ENCODE measurements at places on chromosomes 13 and 19.

DNA sequence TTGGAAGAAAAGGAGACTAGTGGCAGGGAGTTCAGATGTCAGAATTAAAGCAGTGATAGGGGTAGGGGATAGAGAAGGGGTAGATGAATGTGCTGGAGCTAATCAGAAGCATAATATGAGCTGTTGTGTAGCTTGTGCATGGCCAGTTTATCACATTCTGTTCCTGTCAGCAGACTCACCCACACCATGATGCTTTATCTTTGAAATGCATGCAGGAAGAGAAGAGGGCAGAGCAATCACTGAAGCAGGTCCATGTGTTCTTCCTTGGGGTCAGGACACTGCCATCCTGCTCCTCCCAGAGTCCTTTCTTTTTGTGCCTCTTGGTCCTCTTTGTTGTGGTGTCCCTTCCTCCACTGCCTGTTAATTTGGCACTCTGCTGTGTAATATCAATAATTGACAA lies 5.8 kb downstream of the CHAMP1 start:
- DNase-seq = no peak

DNA sequence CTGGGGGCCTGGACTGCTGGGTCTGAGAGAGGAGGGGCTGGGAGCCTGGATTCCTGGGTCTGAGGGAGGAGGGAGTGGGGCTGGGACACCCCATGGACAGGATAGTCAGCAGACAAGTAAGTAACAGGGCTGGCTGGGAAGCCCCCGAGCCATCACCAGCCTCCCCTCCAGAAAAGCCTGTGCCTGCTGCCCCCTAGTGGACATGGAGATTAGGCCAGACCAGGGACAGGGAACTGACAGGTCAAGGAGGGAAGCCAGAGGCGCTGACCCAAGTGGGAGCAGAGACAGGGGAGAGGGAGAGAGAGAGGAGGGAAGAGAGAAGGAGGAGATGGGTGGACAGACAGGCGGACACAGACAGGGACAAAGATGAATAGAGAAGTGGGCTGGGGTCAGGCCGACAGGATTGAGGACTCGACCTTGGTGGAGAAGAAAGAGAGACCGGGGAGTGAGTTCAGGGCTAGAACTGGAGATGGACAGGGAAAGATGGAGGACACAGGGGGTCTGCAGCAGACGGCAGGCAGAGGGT lies 6.7 kb upstream of the ERFL start:
- DNase-seq = peak; percentile 69

- no peak for DNase-seq
Observed at GRCh38 chr19:28700176-28700575, 512.8 kb downstream of the UQCRFS1 start.

DNA sequence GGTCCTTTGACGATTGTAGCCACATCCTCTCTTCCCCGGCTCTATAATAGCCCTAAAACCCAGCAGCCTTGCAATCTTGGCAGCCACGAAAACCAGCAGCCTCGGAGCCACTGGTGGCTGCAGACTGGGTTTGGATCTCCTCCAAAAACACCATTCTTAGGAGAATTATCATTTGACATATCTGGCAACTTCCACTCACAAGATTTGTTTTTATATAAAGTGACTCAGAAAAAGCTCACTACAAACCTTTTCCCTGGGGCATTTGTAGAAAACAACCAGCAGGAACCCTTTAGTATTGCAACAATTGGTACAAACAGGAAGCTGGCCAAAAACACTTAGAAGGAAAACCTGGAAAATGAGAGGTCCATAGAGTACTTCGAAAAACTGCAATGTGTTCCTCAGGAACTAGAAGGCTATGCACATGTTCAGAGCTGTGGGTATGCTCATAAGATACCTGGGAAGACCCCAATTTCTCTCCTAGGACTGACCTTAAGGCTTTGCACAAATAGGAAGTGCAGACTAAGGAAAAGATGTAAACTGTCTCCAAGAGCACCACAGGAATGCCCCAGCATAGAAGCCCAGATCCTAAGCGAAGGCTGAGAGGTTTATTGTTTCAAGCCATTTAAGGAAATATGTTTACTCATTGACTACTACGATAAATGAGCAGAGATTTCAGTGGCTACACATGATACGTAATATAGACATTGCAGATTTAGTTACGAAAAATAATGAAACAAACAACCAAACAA lies 71.2 kb downstream of the MYO16 start:
- no peak for DNase-seq

DNA sequence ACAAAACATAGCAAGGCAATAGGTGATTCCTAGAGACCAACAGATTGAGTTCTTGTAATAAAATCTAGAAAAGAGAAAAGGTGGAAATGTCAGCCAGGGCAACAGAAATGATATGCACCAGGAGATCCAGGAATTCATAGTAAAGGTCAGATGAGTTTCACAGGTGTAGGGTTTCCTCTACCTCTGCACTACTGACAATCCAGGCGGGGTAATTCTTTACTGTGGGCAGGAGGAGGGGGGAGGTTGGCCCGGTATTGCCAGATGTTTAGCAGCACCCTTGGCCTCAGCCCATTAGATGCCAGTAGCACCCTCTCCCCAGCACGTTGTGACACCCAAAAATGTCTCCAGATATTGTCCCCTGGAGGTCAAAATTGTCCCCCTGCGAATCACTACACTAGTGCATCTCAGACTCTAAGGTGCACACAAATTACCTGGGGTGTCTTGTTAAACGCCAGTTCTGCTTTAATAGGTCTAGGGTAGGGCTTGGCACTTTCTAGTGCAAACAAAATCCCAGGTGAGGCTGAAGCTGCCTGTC lies 3.5 kb upstream of the UBAC2 start:
- DNase-seq = no peak

- DNase-seq = no peak
Observed at GRCh38 chr13:67223742-67224141, 6.4 kb downstream of the PCDH9 start.

- peak; percentile 67 for DNase-seq
Observed at GRCh38 chr19:18290302-18291018, 9.0 kb upstream of the JUND start.

DNA sequence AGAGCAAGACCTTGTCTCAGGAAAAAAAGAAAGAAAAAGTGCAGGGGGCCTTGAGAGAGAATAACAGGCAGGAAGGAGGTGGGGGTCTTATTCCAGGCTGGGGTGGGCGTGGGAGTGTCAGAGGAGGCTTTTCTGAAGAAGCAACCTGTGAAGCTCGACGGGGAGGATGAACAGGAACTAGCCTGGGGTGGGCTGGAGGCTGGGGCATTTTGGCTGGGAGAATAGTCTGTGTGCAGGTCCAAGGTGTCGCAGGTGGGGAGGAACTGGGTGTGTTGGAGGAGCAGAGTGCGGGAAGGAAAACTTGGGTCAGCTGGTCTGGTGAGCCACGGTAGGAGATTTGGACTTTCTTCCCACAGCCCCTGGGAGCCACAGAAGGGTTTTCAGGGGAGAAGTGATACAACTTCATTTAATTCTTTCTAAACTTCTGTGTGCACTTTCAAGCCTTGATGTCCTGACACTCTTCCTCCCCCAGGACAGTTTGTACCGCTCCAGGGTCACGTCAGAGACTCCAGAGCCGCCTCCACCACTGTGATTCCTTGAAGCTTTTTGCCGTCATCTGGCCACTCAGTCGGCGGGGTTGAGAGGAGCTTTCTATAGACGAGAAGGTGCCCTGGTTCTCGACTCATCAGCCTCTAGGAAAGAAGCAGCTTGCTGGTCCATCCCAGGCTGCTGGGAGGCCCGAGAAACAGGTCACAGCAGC lies 138.7 kb downstream of the SIPA1L3 start:
- DNase-seq = no peak

DNA sequence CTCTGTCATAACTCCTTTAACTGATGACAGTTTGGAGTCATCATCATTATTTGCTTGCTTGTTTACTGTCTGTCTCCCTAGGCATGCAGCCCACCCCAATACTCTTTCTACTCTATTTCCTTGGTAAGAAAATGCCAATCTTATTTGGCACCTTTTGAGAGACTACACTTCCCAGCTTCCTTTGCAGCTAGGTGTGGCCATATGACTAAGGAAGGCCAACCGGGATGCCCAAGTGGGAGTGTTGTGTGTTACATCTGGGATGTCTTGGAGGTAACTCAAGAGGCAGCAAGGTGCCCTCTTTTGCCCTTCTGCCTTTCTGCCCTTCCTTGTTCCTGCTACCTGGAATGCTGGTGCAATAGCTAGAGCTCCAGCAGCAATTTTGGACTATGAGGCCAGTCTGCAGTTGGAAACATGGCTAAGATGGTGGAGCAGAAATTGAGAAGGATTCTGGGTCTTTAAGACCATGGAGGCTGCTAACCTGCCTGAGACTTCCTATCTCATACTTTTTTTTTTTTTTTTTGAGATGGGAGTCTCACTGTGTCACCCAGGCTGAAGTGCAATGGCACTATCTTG lies 27.5 kb downstream of the C19orf81 start:
- DNase-seq = no peak

DNA sequence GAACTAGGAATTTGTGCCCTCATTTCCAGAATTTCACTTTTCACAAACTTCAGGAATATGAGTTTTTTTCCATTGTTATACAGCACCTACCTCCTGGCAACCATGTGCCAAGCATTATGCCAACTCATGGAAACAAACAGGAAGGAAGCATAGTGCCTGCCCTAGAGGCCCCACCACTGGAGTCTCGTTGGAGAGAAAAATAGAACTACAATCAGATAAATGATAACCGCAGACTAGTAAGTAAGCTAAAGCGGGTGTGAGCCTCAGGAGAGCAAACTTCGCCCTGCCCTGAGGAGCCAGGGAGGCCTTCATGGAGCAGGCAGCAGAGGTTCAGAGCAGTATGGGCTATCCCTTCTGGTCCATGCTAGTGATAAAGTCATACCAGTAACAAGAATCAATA lies 75.9 kb downstream of the FRY start:
- no peak for DNase-seq

- DNase-seq = no peak
Observed at GRCh38 chr13:75739244-75739868, 103.2 kb downstream of the LMO7 start.

- DNase-seq = no peak
Observed at GRCh38 chr19:55118401-55118991, 1.1 kb upstream of the PPP1R12C start.

- DNase-seq = peak; percentile 70
Observed at GRCh38 chr19:40716031-40716481, 630 bp downstream of the COQ8B start.

- DNase-seq = no peak
Observed at GRCh38 chr19:50968716-50969412, 527 bp downstream of the KLK6 start.

DNA sequence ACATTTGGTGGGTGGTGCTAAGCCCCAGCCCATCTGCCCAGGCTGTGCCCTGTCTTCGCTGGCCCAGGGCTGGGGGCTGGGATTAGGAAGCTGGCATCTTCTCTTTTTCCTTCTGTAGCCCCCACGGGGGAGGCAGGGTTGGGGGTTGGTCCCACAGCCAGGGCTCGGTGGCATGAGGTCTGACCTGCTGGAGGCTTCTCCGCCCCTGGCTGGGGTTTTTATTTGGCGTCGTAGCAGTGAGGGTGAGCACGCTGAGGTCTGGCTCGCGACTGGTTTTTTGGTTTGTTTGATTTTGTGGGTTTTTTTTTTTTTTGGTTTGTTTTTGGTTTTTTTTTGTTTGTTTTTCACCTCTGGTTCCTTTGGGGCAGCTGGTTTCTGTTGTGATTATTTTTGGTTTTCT lies 14.7 kb downstream of the ZNF574 start:
- no peak for DNase-seq

- DNase-seq = no peak
Observed at GRCh38 chr13:51618626-51619025, 34.4 kb downstream of the WDFY2 start.

DNA sequence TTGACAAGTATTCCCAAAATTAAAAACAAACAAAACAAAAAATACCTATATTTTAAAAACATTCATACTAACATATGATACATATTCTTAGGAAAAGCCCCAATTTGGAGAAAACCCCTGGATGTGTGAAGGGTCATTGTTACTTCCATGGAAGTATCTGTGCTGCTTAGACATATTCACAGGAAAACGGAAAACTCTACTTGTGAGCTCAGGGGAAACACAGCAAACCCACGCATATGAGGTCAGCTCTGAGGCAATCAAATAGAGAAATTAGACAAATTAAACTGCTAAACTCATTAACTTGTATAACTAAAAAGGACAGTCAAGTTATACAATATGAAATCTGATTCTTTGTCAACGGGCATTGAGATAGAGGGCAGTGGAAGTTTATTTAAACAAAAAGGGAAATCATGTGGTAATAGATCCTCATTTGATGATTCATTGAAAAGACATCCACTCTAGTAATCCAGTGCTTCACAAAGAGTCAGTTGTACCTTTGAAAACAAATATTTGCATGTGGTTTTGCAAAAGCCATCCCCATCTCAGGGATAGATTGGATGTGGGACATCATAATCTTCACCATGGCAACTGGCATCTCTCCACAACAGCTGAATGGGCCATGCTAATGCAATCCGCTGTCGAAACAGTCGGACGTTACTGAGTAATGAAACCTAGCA lies 423.4 kb downstream of the ITGBL1 start:
- no peak for DNase-seq

DNA sequence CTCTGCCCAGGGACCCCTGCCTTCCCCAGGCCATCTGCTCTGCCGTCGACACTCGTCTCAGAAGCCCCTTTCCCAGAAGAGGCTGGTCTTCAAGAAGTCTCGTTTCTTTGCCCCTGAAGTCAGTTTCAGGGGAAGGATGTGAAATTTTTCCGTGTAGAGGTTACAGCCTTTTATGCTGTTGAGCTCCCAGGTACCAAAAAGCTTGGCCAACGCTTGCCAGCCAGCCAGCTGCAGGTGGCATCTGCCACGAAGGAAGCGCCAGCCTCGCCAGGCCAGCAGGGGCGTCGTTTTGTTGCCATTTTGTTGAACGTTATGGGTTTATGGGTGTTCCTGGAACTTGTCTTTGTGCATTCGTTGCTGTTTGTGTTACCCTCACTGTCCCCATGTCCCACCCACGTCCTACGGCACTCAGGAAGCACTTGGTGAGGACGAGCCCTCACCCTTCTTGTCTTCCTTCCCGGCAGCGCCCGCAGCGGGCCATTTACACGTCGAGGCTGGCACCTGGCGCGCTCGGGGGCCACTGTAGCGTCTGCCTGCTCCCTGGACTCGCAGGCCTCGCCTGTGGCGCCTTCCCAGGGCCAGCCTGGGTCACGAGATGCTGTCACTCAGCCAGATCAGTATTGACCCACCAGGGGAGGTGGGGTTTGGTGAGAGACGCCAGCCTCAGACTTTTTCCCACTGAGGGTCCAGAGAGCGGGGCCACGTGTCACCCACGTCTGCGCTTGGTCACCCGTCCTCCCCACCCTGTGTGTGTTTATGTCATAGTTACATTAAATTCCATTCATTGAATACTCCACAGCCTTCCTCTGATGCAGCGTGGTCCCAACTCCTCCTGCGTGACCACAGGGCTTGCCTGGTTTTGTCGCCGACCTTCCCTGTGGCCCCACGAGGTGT lies 37.1 kb downstream of the AP1M1 start:
- no peak for DNase-seq

GRCh38 chr19:28319918-28320317 lies 893.0 kb downstream of the UQCRFS1 start:
- no peak for DNase-seq

- no peak for DNase-seq
Observed at GRCh38 chr19:39246951-39247669, 1.5 kb downstream of the IFNL4 start.

- DNase-seq = no peak
Observed at GRCh38 chr13:42747399-42747873, 33.9 kb upstream of the FAM216B start.

GRCh38 chr13:25876247-25876646 lies 175.6 kb downstream of the SHISA2 start:
- DNase-seq = no peak

GRCh38 chr13:37457612-37458011 lies 141.0 kb downstream of the POSTN start:
- DNase-seq = no peak

- no peak for DNase-seq
Observed at GRCh38 chr13:99354371-99354951, 47.3 kb upstream of the GPR183 start.
